Trophoblast cell (in vitro differentiated cells and primary cell): ENCODE measurements at places on chromosomes 7 and 10.

GRCh38 chr7:144023171-144023827 is 23.2 kb downstream of the OR6B1 start:
- no peak overlapping the region for H3K4me3 ChIP-seq
- peaks cover 2% of the 10 kb centered on the region for H3K4me1 ChIP-seq
- H3K36me3 ChIP-seq, result no peaks in the 10 kb centered on the region
- H3K27ac ChIP-seq, result no peak overlapping the region
- DNase-seq, result no peak

- DNase-seq, result peak; percentile 52
- H3K27me3 ChIP-seq, result no peaks in the 10 kb centered on the region
- no peak overlapping the region for H3K4me3 ChIP-seq
- peaks cover 17% of the 10 kb centered on the region for H3K4me1 ChIP-seq
- no peaks in the 10 kb centered on the region for H3K36me3 ChIP-seq
These were observed 93.8 kb upstream of the SMNDC1 start for GRCh38 chr10:110398419-110399105.

DNA sequence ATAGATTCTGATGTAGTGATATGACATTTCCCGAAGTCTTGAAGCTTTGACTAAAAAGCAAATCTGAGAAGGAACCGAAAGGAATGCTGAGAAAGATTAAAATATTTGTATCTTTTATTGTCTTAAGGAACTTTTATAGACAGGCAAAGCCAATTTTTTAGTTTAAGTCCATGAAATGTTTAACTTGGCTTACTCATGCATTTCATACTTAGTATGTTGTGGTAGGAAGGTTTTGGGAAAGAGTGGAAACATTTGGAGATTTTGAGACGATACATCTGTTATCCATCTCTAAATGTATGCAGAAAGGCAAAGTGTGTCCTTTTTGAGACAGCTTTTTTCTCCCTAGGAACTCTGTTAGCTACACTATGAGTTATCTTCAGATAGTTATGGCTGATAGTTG is 10.1 kb downstream of the TBC1D12 start:
- no peaks in the 10 kb centered on the region for H3K27me3 ChIP-seq
- H3K4me1 ChIP-seq, result no peaks in the 10 kb centered on the region
- H3K36me3 ChIP-seq, result no peaks in the 10 kb centered on the region
- no peak overlapping the region for H3K27ac ChIP-seq
- H3K4me3 ChIP-seq, result no peak overlapping the region

- no peaks in the 10 kb centered on the region for H3K27me3 ChIP-seq
- H3K4me3 ChIP-seq, result no peak overlapping the region
- no peak for DNase-seq
- H3K36me3 ChIP-seq, result no peaks in the 10 kb centered on the region
These were observed 71.0 kb downstream of the SH2D4B start for GRCh38 chr10:80608706-80609105.

DNA sequence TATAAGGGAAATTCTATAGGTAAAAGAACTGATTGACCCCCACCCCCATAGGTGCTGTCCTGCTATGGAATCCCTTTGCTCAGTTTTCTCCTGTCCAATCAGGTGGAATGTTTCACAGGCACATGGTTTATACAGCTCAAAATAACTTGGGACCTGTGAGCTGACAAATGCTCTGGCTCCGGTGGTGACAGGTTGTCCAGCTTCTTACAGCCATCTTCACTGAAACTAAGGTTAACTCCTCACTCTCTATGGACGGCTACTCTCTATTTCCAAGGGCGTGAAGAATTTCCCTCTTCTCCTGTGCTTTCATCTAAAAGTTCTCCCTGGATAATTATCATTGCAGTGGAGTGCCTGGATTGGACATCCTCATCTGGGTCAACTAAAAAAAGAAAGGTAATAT is at the start of gene MYPN:
Gene MYPN (plus strand): TSS at position 158 of the 400 bp plus-strand sequence. CDS start 11,951 bp downstream, outside the sequence.
- no peak for DNase-seq
- H3K4me1 ChIP-seq, result no peaks in the 10 kb centered on the region
- no peaks in the 10 kb centered on the region for H3K27me3 ChIP-seq
- no peaks in the 10 kb centered on the region for H3K36me3 ChIP-seq
- H3K27ac ChIP-seq, result no peak within 1 kb of the TSS
